ENCODE measurements at places on chromosomes 2 and 18. TPM values are rescaled to one million over a fixed set of nuclear protein-coding genes. Genes with fewer than 3 reads are reported as not detected.

Gene AKAIN1
- polyA plus RNA-seq = not detected

Gene RAB17
- polyA plus RNA-seq = 34.4 TPM

Gene INPP5D
- 4.4 TPM for polyA plus RNA-seq

Gene EMILIN1
- 5.3 TPM for polyA plus RNA-seq

Gene ABCG5
- polyA plus RNA-seq = not detected

Gene PROM2
- polyA plus RNA-seq = 2.5 TPM

Gene G6PC2
- 0.60 TPM for polyA plus RNA-seq

Gene POTEJ
- 0.01 TPM for polyA plus RNA-seq

Gene NT5C1B
- not detected for polyA plus RNA-seq

Gene SLC9A4
- not detected for polyA plus RNA-seq

Gene CD8B2
- not detected for polyA plus RNA-seq

Gene HAAO
- polyA plus RNA-seq = 8.3 TPM

Gene TTR
- 0.31 TPM for polyA plus RNA-seq

Gene LBH
- 5.3 TPM for polyA plus RNA-seq

Gene REG1B
- 10.8 TPM for polyA plus RNA-seq

Gene SP5
- polyA plus RNA-seq = 0.82 TPM

Gene UGT1A4
- polyA plus RNA-seq = 0.60 TPM

Gene CAPN13
- polyA plus RNA-seq = 12.2 TPM

Gene RAD51AP2
- polyA plus RNA-seq = not detected

Gene ATP6V1C2
- 0.23 TPM for polyA plus RNA-seq

Gene SERPINB11
- polyA plus RNA-seq = not detected

Gene HIBCH
- 37.2 TPM for polyA plus RNA-seq

Gene SPRED2
- 22.2 TPM for polyA plus RNA-seq

Gene TBR1
- polyA plus RNA-seq = not detected

Gene MPP4
- not detected for polyA plus RNA-seq

Gene MATN3
- polyA plus RNA-seq = 0.32 TPM

Gene PAIP2B
- 2.3 TPM for polyA plus RNA-seq

Gene SH3BP4
- 7.2 TPM for polyA plus RNA-seq

Gene LDLRAD4
- 12.2 TPM for polyA plus RNA-seq

Gene WNT10A
- 0.38 TPM for polyA plus RNA-seq

Gene UGT1A8
- polyA plus RNA-seq = 8.8 TPM

Gene THSD7B
- not detected for polyA plus RNA-seq

Gene NEURL3
- polyA plus RNA-seq = 3.5 TPM

Gene SLC11A1
- 1.2 TPM for polyA plus RNA-seq

Gene GPR35
- polyA plus RNA-seq = 28.2 TPM

Gene TMEM182
- 1.8 TPM for polyA plus RNA-seq

Gene DNAJC5G
- not detected for polyA plus RNA-seq

Gene NPPC
- not detected for polyA plus RNA-seq

Gene SRBD1
- 16.0 TPM for polyA plus RNA-seq

Gene CCDC74B
- polyA plus RNA-seq = 0.60 TPM

Gene UCN
- polyA plus RNA-seq = not detected

Gene CFC1
- polyA plus RNA-seq = 0.29 TPM

Gene CREG2
- not detected for polyA plus RNA-seq

Gene CAPG
- polyA plus RNA-seq = 112 TPM

Gene CD8A
- 15.5 TPM for polyA plus RNA-seq

Gene UPP2
- not detected for polyA plus RNA-seq

Gene BCL11A
- 3.6 TPM for polyA plus RNA-seq

Gene TUBA4B
- not detected for polyA plus RNA-seq

Gene CD28
- polyA plus RNA-seq = under 0.01 TPM

Gene TMEM37
- polyA plus RNA-seq = 69.7 TPM

Gene CCDC74A
- 4.8 TPM for polyA plus RNA-seq
